ENCODE measurements at places on chromosomes 4 and X.

DNA sequence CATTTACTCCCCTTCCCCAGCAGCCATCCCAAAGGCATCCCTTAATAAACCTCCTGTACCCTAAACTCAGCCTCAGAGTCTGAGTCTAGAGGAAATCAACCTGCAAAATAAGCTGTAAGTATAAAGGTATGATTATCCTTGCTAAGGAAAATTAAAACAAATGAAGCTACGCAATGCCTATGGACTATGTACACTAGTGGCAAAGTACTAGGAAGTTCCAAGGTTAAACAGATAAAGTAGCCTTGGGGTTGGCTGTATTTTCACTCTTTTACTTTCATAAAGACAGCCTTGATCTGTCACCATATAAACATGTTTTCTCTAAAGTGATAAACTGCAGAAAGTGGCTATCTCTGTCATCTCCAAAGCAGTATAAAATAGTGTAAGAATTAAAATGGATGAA lies 35.9 kb downstream of the MAP3K15 start:
- no peak for DNase-seq

DNA sequence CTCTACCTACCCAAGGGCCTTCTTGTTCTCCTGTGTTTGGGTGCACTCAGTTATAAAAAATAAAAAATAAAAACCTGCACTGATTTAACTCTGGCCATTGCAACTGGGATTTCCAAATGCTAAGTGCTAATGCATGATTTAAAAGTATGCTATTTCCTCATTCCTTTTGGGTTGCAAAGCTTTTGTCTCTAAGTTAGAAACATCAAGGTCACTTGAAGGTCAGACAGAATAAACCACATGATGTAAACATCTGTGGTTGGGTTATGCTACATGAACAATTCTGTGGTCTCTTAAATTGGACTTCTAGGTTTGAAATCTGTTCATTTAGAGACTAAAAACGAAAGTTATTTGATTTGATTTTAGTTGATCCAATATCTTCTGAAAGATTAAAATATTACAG lies 1547.4 kb upstream of the TENM3 start:
- peak; percentile 9 for DNase-seq

GRCh38 chrX:123906557-123907316 lies 46.9 kb downstream of the XIAP start:
- DNase-seq = no peak

DNA sequence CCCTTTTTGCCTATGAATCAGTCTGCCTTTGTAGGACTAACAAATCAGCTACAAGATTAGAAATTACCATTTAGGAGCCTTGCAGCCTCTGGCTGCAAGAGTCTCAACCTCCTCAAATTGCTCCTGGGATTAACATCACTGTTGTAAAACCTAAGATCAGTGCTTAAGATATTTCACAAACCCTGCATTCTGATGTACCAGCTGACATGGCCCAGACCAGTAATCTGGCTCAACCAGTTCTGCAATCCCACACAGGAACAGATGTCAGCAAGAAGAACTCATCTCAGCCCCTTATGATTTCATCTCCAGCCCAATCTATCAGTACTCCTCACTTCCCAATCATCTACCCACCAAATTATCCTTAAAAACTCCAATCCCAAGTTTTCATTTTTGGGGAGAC lies 32.5 kb upstream of the AADAT start:
- DNase-seq = no peak

DNA sequence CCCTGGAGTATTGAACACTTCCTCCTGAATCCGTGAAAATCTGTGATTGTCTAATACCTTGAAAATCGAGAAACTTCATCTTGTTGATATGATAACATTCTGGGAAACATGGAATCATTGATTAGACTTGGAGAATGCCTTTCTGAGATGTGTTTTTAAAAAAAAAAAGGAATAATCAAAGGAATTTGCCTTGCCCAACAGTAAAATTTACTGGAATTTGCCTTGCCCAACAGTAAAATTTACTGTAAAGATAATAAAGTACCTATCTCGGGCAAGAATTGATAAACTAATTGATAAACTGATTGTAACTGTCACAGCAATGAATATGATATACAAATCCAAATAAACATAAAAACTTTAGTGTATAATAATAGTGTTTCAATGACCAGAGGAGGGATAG lies 44.7 kb downstream of the PHOX2B start:
- no peak for DNase-seq

DNA sequence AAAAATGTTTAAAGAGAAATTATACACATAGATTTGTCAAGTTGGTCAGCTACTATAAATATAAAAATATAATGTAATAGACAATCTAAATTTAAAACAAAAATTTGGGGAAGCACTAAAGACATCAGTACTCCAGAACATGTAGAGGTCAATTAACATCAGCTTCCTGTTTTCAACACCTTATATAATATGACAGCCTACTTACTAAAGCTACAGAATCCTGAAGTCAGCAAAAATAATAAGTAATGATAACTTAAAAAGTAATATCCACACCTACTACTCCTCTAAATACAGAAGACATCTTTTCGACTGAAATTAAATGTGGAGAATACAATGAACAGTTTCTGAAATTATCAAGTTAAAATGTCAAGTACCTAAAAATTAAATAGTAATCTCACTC lies 118.6 kb downstream of the LRBA start:
- no peak for DNase-seq

GRCh38 chr4:73998040-73999011 lies at the start of gene CXCL5:
CXCL5 (minus strand) TSS chr4:73998677; CDS start chr4:73998581, 96 bp downstream.
- DNase-seq = peak; percentile 38

- DNase-seq = no peak
Observed at GRCh38 chr4:136355970-136356369, 1176.3 kb downstream of the PCDH18 start.

DNA sequence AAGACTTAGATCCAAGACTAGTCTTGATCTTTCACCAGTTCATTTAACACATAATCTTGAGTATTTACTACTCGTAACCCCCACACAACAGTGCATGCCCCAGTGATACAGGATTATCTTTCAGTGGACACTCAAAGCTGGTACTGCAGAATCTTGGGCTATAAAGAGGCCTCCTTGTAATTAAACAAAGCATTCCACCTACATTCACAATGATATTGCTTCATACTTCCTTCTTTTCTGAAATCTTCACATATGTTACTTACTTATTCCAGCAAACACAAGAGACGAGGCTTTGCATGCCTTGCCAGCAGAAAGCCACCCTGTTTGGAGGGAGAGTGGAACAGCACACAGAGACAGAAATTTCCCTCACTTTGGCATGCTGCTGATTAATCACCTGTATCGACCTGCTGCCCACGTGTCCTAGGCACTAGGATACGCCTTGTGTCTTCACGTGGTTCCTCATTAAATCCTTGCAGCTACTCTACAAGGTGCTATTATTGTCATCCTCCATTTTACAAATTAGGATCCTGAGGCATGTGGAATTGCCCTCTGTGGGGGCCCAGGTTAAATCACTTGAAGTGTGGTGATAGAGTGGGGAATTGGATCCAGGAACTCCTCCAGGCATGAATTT lies 77.3 kb downstream of the FAM184B start:
- DNase-seq = no peak

DNA sequence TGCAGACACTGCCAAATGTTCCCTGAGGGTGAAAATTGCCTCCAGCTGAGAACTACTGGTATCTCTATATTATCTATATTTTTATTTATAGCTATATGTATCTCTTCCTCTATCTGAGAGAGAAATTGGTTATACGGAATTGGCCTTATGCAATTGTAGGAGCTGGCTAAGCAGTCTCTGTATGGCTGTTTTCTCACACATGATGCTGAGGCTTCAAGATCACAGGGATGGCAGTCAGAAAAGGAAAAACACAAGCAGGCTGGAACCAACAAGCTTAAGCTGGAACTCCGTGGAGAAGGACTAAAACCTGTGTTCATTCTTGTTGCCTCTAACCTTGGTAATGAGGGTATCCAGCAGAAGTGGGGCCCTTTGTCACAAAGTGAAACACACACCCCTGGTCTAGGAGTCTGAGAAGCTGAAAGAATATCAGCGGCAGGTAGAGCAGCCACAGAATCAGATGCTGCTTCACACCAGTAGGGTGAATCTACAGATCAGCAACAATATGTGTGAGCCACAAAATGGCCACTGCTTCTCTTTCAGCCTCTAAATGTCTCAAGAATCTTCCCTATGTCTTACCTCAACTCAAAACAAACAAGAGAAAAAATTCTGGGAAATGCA lies 166.5 kb upstream of the PPP1R2C start:
- no peak for DNase-seq

- no peak for DNase-seq
Observed at GRCh38 chr4:139532947-139533346, 23.1 kb downstream of the SETD7 start.

DNA sequence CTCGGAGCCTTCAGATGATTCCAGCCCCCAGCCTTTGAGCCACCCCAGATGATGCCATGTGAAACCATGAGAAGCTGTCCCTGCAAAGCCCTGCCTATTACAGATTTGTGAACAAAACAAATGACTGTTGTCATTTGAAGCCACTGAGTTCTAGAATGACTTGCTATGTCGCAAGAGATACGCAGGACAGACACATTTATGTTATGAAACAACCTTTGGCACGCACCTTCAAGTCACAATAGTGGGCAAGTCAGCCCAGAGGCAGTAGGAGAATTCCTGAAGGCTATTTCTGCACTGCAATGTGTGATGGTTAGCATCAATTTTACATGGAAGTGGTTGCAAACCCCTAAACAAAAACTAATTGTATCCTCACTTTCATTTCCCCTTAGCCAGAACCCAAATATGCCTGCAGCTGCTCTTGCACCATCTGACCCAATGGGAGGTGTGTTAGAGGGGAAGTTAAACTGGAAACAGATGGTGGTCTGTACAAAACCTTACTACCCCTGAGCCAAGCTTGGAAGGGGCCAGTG lies 174.4 kb upstream of the ATP6AP2 start:
- DNase-seq = no peak

DNA sequence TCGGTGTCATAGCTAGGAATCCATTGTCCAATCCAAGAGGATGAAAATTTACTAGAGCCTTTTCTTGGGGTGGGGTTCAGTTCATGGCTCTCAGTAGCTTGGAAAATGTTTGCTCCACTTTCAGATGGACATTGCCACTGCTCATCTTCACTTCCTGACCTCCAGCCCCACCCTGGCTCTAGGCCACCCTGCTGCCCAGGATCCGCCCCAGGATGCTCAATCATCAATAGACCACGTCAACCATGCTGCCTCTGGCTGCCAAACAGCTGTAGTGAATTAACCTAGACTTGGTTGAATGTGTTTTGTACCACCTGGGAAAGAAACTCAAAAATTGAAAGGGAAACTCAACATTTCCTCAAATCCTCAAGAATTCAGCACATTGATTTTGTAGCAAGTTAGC lies 37.2 kb upstream of the HSD17B10 start:
- DNase-seq = no peak

GRCh38 chr4:71202705-71203104 lies 136.1 kb upstream of the SLC4A4 start:
- no peak for DNase-seq

- DNase-seq = no peak
Observed at GRCh38 chrX:17617806-17618205, 119.5 kb upstream of the SCML1 start.

GRCh38 chr4:38846015-38846414 lies 10.6 kb downstream of the TLR6 start:
- DNase-seq = no peak

- no peak for DNase-seq
Observed at GRCh38 chrX:40637687-40638086, 9.7 kb downstream of the CXorf38 start.

- no peak for DNase-seq
Observed at GRCh38 chr4:35182451-35182850, 1061.9 kb downstream of the ARAP2 start.

DNA sequence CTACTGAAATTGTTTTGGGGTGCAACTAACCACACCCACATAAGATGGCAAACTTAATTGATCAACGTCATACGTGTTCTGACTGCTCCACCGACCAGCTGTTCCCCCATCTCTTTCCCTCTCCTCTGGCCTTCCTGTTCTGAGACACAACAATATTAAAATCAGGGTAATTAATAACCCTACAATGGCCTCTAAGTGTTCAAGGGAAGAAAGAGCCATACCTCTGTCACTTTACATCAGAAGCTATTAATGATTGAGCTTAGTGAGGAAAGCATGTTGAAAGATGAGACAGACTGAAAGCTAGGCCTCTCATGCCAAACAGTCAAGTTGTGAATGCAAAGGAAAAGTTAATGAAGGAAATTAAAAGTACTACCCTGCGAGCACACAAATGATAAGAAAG lies 173.9 kb upstream of the FTHL17 start:
- DNase-seq = no peak

DNA sequence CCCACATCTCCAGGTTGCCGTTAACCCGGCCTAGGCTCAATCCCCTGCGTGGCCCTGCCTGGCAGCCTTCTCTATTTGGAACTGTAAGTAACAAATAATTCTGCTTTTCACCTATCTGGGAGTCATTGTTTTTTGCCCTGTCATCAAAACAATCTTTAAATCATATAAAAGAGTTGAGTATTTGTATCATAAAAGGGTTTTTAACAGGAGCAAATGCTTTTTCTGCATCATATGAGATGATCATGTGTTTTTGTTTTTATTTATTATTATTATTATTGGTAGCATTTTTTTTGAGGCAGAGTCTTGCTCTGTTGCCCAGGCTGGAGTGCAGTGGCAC lies 10.0 kb upstream of the TLR3 start:
- no peak for DNase-seq

DNA sequence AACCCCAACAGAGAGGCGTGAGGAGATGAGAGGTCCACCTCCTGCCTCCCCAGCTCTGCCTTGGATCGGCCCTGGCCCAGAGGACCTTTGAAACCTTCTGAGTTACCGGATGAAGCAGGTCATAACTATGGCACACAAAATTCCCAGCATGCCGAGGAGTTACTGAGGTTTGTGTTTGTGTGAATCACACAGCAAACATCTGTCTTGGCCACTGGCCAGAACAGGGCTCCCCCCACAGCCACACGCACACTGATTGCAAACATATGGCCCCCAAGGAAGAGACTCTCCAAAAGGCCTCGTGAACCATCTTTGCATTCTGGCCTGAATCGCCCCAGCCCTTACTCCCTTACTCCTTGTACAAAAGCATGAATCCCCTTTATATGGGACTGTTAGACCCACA lies 18.9 kb downstream of the RPS4X start:
- peak; percentile 77 for DNase-seq

- DNase-seq = no peak
Observed at GRCh38 chr4:926538-926937, 5.6 kb downstream of the GAK start.

DNA sequence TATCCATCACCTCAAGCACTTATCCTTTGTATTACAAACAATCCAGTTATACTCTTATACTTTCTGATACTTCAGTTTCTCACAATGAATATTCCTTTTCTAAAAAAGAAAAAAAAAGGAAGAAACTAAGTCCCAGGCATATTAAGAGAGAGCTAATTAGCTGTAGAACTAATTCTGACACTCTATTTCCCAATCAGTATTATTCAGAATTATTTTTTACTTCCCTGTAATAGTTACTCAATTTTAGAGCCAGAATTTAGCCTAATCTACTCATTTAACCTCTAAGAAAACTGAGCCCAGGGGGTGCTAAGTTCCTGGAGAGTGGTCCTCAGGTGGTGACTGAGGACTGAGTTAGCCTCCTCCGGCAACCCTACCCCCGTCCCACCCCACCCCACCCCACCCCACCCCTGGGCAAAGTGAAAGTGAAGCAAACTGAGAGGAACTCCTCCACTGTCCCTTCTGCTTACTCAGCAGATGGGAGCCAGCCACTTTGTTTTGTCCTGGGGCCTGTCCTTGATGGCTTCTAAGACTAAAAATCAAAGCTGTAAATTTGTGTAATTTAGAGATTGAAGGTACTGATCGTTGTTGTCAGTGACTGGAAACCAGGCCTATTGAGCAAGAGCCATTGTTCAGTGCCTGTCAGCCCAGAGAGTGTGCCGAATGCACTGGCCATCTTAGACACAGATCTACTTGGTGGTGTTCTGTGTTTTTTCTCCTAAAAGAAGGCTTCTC lies 162.1 kb downstream of the CBR4 start:
- DNase-seq = no peak

All from brain microvascular endothelial cell (primary cell).